Activated T-helper 1 cell treated with anti-CD3 and anti-CD28 coated beads, Interleukin-2, amount 50 U/mL, for 16 hours (primary cell): ENCODE measurements at places on chromosomes 6 and 20.

GRCh38 chr6:48397887-48398286 is 286.9 kb upstream of the PTCHD4 start:
- no peak for DNase-seq

- DNase-seq: no peak
Observed at GRCh38 chr20:40491009-40491590, 197.9 kb downstream of the MAFB start.

DNA sequence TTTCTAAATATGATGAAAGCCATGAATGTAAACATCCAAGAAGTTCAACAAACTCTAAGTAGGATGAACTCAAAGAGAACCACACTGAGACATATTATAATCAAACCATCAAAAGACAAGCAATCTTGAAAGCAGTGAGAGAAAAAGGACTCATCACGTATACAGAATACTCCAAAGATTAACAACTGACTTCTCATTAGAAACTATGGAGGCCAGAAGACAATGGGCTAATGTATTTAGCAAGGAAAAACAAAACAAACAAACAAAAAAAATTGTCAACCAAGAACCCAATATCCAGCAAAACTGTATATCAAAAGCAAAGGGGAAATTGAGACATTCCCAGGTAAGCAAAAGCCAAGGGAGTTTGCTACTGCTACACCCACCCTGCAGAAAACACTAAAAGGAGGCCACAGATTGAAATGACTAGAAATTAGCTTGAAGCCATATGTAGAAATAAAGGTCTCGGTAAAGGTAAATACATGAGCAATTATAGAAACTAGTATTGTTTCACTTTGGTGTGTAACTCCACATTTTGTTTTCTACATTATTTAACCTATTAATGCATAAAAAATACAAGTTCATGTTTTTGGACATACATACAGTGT is 301.1 kb upstream of the QKI start:
- DNase-seq: no peak

- no peak for DNase-seq
Observed at GRCh38 chr6:47075741-47076421, 33.7 kb upstream of the ADGRF1 start.

- no peak for DNase-seq
Observed at GRCh38 chr6:36605143-36605542, 11.0 kb downstream of the SRSF3 start.

DNA sequence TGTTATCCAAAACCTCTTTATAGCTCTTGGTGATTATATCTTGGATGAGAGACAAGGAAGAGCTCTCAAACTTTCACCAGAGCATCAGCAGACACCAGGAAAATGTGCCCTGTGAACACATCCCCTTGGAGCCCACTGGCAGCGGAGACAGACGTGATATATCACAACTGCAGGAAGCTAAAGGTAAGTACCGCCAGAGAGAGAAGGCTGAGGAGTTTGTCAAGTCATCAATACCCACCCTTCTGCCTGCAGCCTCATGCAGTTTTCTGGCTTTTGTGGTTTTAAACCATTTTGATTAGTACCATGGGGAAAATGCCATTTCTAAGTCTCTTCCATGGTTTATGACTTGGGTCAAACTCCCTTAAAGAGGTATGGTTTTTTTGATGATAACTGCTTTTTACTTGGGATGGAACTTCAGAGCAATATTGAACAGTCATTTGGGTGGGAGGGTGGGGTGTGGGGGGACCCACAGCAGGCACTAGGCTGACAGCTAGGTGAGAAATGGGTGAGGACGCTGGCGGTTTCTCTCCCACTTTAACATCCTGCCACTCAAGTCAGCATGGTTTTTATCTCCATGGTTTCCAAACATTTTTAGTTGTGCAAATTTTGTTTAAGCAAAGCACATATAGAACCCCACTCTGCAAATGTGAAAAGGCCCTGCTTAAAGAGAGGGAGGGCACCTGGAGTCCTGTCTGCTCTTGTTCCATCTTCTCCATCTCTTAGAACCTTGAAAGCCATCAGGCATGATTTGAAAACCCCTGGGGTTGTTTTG is 108.4 kb downstream of the SCML4 start:
- no peak for DNase-seq

GRCh38 chr20:11130554-11131166 is 456.9 kb upstream of the JAG1 start:
- no peak for DNase-seq

DNA sequence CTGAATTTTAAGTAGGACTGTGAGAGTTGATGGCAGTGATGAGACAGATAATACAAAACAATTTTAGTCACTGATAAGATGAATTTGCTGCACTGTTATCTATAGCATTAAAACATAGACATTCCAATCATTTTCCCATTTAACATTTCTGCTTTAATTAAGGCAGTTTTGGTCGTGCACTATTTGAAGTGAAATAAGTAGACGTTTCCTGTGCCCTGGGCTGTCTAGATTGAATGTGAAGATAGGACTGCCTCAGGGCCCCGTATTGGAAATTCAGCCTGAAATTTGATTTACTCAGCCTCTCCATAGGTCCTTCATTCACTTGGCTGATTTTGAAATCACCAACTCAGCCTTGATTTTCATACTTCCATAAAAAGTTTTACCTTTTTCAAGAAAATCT is 48.3 kb downstream of the ARID1B start:
- DNase-seq: no peak

- DNase-seq: no peak
Observed at GRCh38 chr6:139882977-139883728, 508.7 kb upstream of the CITED2 start.

DNA sequence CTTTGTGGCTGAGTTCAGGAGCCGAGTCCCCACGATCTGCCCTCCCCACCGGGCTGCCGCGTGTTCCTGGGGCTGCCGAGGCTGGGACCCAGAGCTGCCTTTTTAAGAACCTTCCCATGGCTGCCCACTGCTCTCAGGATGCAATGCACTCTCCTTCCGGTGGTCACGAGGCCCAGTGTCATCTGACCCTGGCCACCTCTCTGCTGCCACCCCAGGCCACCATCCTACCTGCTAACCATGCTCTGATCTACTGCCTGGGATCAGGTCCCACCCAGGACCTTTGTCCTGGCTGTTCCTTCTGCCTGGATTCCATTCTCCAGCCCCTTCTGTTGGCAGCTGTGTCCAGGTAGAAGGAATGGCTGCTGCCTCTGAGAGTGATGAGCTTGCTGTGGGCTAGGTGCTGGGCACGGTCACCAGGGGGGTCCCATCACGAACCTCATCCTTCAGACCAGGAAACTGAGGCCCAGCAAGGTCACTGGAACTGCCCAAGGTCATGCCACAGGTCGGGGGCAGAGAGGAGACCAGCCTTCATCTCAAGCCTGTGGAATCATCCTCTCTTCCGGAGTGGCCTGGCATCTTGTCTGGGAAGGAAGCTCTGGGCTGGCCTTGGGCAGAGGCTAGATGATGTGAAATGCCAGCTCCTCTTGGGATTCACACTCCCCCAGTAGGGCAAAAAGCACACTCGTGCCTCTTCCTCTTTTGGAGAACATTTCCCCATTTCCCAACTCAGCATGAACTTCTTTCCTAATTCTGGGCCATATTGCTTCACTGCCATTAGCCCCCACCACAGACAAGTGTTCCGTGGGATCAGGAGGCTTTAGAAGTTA is 20.5 kb downstream of the PCK1 start:
- no peak for DNase-seq

GRCh38 chr6:53065266-53066076 is at the start of gene FBXO9:
TSS of gene FBXO9 (plus strand) at chr6:53065404. CDS start at chr6:53065790, 386 bp downstream.
- peak; percentile 42 for DNase-seq

DNA sequence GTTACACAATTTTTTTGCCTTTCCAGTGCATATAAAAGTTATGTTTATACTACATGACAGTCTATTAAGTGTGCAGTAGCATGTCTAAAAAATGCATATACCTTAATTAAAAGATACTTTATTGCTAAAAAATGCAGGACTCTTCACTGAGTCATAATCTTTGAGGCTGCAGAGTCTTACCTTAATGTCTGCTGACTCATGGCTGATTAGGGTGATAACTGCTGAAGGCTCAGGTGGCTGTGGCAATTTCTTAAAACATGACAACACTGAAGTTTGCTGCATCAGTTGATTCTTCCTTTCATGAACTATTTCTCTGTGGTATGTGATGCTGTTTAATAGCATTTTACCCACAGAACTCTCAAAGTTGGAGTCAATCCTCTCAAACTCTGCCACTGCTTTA is 19.1 kb downstream of the ZSCAN23 start:
- no peak for DNase-seq

DNA sequence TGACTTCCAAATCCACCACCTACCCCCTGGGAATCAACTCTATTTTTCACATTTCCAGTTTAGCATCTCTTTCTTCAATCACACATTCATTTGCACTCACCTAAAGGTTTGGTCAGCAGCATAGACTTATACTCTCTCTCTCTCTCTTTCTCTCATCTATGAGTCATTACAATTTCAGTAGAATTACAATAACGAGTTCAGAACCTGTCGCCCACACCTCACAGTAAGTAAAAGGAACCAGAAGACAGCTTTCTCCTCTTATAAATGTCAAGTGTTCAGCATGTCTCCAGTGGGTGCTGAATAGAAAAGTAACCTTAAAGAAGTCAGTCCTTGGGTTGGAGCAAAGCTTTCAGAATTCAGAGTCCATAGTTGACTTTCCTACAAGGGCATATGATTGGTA is 1.1 kb upstream of the PHACTR1 start:
- DNase-seq: no peak

DNA sequence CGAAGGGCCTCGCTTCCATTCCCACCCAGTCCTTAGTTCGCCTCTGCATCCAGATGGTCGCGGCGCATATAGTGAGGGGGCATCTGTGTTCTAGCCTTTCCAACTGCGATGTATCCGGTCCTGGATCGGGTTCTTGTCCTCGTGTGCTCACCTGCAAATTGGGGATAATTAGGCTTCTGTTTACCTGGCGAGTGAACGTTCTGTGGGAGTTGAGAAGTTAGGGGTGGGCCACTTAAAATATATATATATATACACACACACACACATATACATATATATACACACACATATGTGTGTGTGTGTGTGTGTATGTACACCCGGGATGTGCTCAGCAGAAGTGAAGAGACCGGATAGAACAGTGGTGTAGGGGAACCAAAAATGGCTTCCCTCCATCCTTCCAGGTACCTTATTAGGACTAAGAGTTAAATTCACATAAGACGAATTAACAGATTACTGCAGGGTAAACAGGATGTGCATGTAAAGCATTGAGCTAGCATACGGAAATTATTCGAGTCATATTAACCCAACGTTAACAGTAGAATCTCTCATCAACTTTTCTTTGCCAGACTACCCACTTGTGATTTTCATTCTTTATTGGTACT is 537 bp downstream of the CSTF1 start:
- no peak for DNase-seq

GRCh38 chr20:36777167-36777566 is 3.6 kb upstream of the DSN1 start:
- no peak for DNase-seq

- DNase-seq: peak; percentile 50
Observed at GRCh38 chr20:50165684-50166554, 12.4 kb upstream of the PEDS1 start.

DNA sequence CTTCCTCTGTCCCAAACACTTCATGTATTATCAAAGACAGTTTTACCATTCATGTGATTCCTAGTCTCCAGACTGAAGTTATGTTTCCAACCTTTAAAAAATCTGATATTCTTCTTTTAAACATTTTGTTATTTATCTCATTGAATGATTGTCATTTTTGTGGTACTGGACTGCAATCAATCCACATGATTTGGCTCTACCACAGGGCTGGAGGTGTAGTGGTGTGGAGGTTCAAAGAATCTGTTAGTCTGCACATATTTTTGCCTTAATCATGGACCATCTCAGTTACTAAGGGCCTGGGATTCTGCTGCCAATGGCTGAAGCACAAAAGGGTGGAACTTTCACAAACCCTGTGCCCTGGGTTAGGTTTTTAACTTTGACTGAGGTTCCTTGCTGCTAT is 164.1 kb upstream of the JAG1 start:
- DNase-seq: no peak

GRCh38 chr6:100099189-100100074 is 105.4 kb upstream of the MCHR2 start:
- DNase-seq: no peak

DNA sequence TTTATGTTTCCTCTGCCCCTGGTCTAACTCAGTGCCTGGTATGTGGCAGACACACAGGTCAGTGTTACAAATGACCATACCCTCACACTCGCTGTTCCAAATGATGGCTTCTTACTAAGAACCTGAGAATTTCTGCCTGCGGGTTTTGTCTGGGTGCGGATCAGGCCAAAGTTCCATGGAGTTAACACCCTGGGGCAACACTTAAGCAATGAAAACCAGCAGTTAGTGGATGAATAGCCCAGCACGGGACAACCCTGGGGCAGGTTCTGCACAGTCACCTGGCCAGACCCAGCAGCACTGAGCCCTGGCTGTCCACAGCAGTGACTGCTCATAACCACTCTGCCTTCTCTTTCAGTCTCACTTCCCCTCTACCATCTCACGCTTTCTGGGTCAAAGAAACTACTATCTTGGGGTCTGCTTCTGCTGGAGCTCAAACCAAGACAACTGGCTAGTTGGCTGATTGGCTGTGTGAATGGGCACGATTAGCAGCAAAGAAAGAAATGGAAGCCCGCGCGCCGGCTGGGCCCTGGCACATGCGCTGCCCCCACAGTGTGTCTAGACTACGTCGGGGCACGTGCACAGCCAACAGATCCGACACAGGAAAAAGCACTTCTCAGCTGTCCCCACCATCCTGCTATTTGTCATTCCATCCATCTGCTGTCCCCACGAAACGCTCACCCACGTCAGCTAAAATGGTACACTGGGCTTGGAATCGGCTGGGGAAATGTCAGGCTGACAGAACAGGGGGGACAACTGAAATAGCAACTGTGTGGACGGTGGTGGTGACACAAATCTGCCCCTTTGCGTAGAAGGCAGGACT is 36.6 kb downstream of the MGME1 start:
- no peak for DNase-seq

DNA sequence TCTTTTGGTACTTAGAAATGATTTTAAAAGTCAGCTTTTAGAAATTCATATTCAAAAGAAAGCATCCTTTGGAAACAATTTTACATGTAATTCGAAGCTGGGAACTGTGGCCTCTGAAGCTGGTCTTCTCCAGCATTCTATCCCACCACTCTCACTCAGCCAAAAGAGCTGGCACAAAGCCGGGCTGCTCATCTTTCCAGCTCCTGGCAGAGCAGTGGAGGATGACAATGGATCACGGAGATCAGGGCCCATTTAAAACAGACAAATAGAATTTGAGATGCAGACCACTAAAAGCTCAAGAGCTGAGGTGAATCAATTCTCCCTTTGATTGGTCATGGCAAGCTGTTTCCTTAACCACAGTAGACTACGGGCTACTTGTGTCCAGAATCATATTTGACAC is 60.6 kb downstream of the OTOR start:
- DNase-seq: no peak

- DNase-seq: no peak
Observed at GRCh38 chr20:39248171-39248861, 286.2 kb downstream of the DHX35 start.

- no peak for DNase-seq
Observed at GRCh38 chr20:5316188-5317158, at the start of gene PROKR2. TSS of gene PROKR2 (minus strand) at chr20:5316954. CDS start at chr20:5314369, 2,585 bp downstream.

- DNase-seq: no peak
Observed at GRCh38 chr6:169859978-169860703, 108.7 kb downstream of the ERMARD start.
